RPMI8226 (cell line): ENCODE measurements at places on chromosomes 16 and 17.

DNA sequence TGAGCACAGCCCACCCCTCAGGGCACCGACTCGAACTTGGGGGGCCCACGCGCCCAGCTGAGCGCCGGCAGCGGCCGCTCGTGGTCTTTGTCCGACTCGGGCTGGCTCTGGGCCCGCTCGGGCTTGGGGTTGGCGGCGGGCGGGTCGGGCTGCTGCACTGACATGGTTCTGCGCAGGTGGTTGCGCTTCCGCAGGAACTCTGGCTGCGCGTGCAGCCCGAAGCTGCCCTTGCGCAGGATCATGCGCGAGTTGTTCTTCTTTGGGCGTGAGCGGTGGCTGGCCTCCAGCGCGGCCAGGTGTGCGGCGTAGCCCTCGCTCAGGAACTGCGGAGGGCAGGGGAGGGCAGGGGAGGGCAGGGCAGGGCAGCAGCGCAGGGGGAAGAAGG, 11.1 kb downstream of the PIMREG start:
- peak; percentile 93 for DNase-seq

- peak; percentile 33 for DNase-seq
These were observed 20.5 kb upstream of the EMP2 start for GRCh38 chr16:10600782-10601443.

DNA sequence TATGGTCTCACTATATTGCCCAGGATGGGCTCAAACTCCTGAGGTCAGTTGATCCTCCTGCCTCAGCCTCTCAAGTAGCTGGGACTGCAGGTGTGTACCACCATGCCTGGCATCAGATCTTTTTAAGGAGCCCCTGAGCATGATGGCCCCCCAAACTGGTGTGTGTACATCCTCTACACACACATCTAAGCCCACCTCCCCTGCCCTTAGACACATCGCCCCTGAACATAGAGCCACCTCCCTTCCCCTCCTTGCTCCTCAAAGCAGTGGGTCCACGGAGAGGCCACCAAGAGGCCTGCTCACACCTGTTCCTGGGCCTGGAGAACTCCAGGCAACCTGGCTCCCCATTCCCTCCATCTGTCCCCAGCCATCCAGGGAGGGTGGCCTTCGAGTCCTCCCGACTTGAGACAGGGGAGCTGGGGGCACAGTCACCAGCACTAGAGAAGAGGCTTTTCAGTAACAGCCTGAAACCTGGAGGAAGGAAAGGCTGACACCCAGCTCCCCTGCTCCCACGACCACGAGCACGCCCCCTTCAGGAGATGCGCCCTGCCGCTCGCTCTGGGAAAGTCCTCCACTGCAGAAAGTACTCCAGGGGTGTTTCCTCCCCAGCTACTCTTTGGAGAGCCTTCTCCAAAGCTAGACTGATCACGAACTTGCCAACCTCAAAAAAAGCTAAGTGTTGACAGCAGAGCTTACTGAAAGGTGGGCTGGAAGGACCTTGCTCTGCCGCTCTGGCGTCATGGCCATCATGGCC, 12.6 kb upstream of the PRR29 start:
- DNase-seq: no peak

- DNase-seq: no peak
These were observed 21.1 kb downstream of the RAB40B start for GRCh38 chr17:82677353-82677925.

- no peak for DNase-seq
These were observed at the start of gene ABCA6 for GRCh38 chr17:69141431-69142174. ABCA6 (minus strand) TSS chr17:69141895; CDS start chr17:69140703, 1,192 bp downstream.

DNA sequence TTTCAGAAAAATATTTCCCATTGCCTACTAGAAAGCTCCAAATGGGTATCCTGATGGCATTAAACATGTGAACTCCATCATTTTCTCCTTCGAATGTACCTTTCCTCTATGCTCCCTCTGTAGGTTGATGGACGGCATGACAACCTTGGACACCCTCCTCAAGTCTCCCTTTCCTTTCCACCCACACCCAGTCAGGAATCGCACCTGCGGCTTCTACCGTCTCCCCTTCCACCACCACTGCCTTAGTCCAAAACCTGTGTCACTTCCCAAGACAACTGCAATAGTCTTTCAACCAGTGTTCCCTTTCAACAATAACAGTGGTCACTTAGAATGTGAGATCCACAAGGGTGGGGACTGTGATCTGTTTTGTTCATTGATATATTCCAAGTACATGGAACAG, 233.1 kb upstream of the AXIN2 start:
- DNase-seq: peak; percentile 23

GRCh38 chr16:78988361-78988969, 612.1 kb downstream of the MAF start:
- no peak for DNase-seq
